ENCODE measurements at places on chromosomes 5 and 9.
A peak's percentile ranks its signal among the peaks of the same experiment; 100 is the strongest.

- no peak for DNase-seq
These were observed 73.9 kb downstream of the KCNT1 start for GRCh38 chr9:135775911-135776310.

GRCh38 chr5:162593881-162594280 lies 526.3 kb downstream of the GABRG2 start:
- DNase-seq = no peak

GRCh38 chr9:90878562-90878961 lies 76.9 kb downstream of the SYK start:
- no peak for DNase-seq

DNA sequence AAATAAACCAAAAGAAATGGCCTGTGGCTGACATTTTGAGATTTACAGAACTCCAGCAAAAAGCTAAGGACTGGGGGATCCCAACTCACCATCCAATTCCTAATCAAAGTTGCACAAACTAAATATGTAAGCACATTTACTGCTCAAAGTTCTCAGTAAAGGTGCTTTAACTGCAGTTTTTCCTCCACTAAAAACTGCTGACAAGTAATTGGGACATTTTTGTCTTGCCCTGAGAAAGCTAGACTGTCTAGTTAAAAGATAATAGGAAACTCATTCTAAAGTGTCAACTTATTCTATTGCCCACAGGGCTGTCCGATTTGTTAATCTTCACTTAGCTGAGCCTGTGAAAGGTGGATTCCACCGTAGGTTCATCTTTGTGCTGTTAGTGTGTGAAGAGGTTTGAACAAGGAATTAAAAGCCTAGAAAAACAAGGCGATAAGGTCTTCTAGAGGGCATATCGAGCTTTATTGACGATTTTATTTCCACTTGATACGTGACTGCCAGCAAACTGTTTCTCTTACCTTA lies 1.0 kb downstream of the DOCK8 start:
- no peak for DNase-seq

- DNase-seq = peak; percentile 67
These were observed 65.2 kb upstream of the SPIN1 start for GRCh38 chr9:88322906-88323566.

DNA sequence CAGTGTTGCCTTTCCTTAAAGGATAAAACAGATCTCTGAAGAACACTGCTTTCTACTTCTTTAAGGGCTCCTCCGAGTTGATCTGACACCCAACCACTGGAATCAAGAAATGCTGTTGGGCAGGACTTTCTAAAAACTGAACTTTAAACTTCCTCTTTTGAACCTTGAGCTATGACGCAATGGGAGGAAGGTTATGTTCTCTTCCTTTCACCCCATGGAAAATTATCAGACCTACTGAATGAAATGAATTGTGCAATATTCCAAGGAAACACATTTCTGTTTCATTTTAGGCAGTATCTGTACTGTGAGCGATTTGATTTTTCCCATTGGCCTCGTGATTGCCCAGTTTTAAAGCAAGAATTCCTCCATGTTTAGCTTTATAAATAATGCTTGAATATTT lies 206.0 kb upstream of the PRR16 start:
- DNase-seq = peak; percentile 1

- no peak for DNase-seq
These were observed 119.7 kb downstream of the PSD2 start for GRCh38 chr5:139915266-139915665.

- DNase-seq = no peak
These were observed 904 bp downstream of the EDF1 start for GRCh38 chr9:136865041-136865767.

- DNase-seq = no peak
These were observed 115.6 kb downstream of the CETN3 start for GRCh38 chr5:90293931-90294330.

DNA sequence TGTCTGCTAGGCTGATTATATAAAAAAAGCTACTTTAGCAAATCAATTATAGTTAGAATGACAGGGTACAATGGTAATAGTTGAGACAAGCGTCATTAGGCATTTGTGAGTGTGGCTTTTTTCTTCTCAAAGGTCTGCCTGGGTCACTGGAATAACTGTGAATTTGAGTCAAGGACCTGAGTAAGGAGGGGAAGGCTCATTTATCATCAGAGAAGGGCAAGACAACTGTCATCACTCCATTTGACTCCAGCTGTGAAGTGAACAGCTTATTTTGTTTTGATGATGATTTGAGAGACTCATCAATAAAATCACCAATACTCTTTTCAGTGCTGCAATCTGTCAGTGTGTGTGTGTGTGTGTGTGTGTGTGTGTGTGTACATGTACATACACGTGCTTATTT lies 118.6 kb downstream of the MAT2B start:
- no peak for DNase-seq

GRCh38 chr5:145495741-145496140 lies 339.4 kb downstream of the PRELID2 start:
- DNase-seq = no peak

DNA sequence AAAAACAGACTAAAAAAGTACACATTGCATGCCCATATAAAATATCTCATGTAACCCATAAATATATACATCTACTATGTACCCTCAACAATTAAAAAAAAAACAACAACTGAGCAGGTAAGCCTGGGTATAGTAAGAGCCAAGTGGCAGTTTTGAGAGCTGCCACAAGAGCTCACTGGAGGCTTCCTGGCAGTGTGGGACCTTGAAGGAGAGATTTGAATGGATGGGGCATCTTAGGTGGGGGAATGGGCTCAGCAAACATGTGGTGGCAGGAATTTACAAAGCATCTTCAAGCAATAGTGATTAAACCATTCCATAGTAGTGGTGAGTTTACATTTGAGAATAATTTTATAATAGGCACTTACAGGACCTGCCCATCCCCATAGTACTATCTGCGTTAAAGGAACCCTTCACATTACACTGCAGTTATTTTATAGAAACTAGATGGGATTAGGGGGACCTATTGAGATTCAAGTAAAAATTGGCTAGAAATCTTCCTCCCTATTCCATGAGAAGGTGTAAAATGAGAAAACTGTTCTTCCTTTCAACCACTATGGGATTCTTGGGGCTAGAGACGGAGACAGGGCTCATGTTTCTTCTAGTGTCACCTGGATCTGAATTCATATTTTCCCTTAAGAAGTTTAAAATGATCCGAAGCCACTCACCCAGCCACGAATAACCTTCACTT lies 6.9 kb downstream of the MEGF10 start:
- no peak for DNase-seq

GRCh38 chr5:65823845-65824445 lies 101.9 kb downstream of the NLN start:
- DNase-seq = no peak

GRCh38 chr5:153881687-153882086 lies 157.0 kb downstream of the FAM114A2 start:
- no peak for DNase-seq

Data from CD4-positive, alpha-beta T cell treated with Interleukin-12 subunit alpha and Interleukin-12 subunit beta, for 1 hour (primary cell).